ENCODE measurements at places on chromosomes 13 and 19. TPM values are rescaled to one million over a fixed set of nuclear protein-coding genes. Genes with fewer than 3 reads are reported as not detected.

DNA sequence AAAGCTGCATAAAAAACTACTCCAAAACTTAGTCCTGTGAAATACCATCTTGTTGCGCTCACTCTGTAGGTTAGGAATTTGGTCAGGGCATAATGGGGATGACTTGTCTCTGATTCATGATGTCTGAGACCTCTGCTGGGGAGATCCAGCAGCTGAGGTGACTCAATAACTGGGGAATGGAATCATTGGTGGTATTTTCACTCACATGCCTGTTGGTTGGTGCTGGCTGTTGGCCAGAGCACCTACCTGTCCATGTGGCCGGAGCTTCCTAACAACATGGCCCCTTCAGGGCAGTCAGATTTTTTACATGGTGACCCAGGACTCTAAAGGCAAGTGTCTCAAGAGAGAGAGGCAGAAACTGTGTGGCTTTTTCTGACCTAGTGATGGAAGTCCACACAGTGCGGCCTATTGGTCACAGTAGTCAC, 7.4 kb upstream of the ESD start:
- peak; percentile 98 for DNase-seq

The EID2 gene
- total RNA-seq: 19.4 TPM

- no peak for DNase-seq
Measured at GRCh38 chr13:95571941-95572340, 19.4 kb downstream of the CLDN10 start.

- DNase-seq: no peak
Measured at GRCh38 chr19:45063851-45064801, 12.2 kb downstream of the ZNF296 start.

The CARD8 gene
- 17.1 TPM for total RNA-seq

- no peak for DNase-seq
Measured at GRCh38 chr13:93767917-93768409, 541.4 kb downstream of the GPC6 start.

- peak; percentile 11 for DNase-seq
Measured at GRCh38 chr13:72507416-72508199, 219.8 kb downstream of the MZT1 start.

GRCh38 chr13:96667294-96668018, 326.8 kb downstream of the OXGR1 start:
- DNase-seq: no peak

The ERCC5 gene
- total RNA-seq: 61.9 TPM

DNA sequence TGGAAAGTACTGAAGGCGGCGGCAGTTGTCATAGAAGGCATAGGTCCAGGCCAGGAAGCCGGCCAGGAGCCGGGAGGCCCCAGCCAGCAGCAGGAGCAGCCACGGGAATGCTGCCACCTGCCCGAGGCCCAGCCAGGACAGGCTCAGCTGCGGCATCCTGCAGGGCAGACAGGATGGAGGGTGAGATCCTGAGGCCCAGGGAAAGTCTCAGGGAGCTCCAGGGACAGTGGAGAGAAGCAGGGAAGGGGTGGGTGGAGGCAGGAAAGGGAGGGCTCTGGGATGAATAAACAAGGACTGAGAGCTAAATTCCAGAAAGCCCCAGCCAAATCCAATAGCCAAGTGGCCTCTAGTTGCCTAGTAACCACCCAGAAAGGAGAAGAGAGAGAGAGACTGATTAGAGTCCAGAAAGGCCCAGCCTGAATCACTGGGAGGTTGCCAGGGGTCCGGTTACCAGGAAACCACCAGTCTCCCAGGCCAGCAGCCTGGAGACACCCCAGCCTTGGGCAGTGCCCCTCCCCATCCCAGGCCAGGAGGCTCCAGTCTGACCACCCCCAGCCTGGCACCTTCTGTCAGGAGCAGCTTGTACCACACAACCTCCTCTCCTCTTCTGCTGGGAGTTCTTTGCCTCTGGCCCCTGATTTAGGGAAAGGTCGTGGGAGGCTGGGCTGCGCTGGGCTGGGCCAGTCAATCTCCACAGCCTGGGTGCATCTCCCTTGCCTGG, 7.5 kb upstream of the OR10H5 start:
- peak; percentile 55 for DNase-seq

DNA sequence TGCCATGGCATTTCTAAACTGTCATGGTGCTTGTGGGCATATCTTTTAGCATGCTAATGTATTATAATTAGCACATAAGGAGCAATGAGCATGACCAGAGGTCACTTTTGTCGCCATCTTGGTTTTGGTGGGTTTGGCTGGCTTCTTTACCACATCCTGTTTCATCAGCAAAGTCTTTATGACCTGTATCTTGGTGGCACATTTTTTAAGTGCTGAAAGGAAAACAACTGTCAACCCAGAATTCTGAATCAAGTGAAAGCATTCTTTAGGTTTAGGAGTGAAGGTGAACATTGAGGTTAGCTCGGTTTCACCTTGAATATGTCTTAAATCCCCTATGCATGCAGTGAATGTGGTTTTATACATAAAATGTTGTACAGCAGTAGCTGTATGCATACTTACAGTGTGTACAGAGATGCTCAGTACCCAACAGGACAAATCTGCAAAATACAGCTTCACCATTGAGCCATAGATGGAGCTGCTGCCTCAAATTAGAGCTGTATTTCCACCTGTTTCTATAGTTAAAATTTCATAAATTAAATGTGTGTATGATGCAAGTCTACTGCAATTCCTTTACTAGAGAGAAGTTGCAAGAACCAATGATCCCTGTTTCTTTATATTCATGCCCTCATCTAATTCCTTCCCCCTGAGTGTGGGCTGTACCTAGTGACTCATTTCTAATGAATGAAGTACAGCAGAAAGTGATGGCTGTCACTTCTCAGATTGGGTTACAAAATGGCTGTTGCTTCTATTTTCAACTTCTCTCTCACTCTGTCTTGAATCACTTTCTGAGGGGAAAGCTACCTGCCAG, 25.2 kb upstream of the IGSF23 start:
- peak; percentile 91 for DNase-seq

- no peak for DNase-seq
Measured at GRCh38 chr13:24253520-24254145, 55.7 kb upstream of the C1QTNF9 start.

GRCh38 chr13:39038569-39039030, 344 bp downstream of the NHLRC3 start:
- DNase-seq: no peak

DNA sequence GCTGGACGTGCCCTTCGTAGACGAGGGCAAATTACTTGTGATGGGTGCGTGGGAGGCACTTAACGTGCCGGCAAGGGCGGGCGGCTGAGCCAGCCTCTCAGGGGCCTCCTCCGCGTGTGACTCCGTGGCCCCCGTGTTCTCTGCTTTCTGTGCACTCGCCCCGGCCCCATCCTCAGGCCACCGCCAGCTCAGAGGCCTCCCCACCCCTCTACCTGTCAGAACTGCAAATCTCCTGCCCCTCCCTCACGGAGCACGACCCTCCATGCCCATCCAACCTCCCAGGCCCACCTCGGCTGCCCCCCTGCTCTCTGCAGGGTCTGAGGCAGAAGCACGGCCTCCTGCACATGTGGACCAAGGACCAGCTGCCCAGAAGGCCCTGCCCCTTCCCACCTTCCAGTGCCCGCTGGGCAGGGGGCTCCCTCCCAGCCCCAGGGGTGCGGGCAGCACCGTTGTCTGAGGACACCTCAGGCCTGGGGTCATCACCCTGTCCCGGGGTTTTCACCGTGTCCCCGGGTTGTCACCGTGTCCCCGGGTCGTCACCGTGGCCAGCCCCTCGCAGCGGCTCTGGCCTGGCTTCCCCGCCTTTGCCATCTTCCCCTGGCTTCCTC, 44.5 kb downstream of the TMEM255B start:
- no peak for DNase-seq

The NEK5 gene
- total RNA-seq: not detected

DNA sequence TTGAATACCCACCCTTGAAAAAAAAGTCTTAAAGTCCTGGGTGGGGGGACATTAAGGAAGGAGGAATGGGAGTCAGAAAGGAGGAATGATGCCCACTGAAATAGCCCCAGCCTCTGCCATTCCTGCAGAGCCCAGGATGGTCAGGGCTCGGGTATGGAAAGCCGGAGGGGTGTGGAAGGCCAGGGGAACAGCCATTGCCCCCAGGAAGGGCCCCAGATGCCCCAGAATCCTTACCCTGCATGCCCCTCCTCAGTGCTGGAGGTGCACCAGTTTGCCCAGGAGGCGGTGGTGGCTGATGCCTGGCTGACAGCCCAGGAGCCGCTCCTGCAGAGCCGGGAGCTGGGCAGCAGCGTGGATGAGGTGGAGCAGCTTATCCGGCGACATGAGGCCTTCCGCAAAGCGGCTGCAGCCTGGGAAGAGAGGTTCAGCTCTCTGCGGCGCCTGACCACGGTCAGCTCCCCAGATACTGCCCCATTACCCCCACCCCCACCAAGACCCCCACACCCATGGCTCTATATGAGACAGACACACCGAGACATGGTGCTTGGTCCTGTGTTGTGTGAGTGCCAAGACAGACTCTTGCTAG, 10.7 kb upstream of the SHKBP1 start:
- no peak for DNase-seq

DNA sequence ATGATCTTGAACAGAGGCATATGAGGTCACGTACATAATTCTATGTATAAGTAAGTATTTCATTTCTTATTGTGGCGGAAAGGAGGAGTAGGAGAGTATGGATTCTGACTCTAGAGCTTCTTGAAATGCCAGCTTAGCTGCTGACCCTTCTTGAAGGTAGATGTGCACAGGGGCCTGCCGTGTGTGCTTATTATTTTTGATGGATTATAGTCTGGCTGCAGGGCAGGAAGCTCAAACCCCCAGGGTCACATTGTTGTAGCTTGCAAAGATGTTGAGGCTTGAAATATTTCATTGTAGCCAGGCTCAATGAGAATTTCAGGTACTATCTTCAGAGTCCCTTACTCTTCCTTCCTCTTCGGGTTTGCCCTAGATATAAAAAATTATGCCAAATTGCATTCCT, 418.8 kb downstream of the OLFM4 start:
- no peak for DNase-seq

DNA sequence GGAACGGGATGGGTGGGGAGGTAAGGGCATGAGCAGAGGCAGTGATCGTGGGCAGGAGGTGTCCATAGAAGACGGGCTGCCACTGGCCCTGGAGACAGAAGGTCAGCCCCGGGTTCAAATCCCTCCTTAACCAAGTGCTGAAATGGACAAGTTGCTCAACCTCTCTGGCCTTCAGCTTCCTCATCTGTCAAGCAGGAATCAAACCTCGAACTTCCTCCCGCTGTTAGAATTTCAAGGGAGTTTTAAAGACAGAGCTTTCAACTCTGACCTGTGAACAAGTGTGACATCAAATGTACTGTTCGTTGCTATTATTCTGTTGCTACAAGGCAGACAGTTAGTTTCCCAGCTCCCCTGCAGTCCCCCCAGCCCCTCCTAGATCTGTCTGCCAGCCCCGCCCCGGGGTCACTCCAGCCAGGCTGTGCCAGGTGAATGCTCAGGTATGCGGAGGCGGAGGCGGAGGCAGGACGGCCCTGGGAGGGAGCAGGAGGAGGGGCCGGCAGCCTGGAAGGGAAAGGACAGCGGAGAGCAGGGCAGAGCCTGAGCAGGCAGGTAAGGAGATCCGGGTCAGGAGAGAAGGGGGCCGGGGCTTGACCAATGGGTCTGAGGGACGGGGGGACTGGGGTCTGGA, at the start of gene EPS8L1:
TSS of gene EPS8L1 (plus strand) at position 499 of the 628 bp plus-strand sequence. CDS start 576 bp downstream, outside the sequence.
- DNase-seq: no peak

DNA sequence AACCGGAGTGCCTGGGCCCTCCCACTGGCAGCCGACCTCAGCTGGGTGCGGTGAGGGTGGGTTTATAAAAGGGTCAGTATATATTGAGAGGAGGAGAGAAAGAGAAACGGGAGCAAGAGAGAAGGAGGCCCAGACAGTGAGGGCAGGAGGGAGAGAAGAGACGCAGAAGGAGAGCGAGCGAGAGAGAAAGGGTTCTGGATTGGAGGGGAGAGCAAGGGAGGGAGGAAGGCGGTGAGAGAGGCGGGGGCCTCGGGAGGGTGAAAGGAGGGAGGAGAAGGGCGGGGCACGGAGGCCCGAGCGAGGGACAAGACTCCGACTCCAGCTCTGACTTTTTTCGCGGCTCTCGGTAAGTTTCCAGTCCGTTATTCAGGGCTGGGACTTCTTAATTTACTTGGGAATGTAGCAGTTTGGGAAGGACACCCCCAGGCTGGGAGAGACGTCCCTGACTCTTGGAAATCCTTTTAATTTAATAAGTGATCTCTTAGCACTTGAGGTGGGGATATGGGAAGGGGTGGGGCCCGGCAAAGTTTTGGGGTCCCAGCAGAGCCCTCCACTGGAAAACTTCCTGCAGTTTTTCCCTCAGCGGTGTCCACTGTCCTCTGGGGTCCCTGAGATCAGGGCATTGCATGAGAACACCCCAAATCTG, at the start of gene EMP3:
TSS of gene EMP3 (plus strand) at position 288 of the 646 bp plus-strand sequence. CDS start 1,293 bp downstream, outside the sequence.
- peak; percentile 91 for DNase-seq

DNA sequence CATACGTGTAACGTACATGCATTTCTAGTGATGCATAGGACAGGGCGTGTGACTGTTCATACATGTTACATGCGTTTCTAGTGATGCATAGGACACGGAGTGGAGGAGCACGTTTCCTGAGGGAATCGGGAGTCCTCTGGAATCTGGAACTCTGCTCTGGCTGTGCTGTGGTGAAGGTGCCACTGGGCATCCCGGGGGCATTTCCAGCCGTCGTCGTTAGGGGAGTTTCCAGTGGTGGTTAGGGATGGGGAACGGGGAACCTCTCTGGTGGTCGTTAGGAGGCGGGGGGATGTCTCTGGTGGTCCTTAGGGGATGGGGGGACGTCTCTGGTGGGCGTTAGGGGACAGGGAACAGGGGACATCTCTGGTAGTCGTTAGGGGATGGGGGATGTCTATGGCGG, 209.6 kb upstream of the SOX1 start:
- DNase-seq: no peak

DNA sequence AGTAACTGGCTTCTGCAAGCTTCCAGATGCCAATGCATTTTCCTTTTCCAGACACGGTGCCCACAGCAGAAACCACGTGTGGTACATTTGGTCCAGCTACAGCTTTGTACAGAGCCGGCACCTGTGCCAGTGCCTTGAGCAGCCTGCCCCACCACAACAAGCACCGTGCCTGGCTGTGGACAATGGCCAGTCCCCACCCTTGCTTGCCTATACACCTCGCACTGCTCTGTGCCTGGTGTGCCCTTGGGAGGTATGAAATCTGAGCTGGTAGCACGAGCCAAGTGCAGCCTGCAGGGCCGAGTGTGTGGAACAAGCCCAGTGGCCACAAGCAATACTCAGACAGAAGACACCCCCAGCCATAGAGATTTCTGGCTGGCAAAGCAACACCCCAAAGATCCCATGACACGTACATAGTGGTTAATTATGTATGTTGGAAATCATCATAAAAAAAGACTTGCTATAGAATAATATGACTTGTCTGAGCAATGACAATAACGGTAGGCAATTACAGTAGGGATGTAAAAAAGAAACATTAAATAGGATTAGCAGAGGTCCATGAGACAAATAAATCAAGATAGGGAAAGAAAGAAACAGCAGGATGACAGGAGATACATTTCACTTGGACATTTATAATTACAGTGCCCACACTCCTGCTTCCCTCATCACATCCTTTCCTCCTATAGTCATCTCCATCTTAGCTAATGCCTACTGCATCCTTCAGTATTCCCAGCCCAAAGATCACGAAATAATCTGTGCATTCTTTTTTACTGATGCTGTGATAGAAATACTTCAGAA, 1399.5 kb downstream of the PCDH9 start:
- no peak for DNase-seq

All from HT1080 (cell line).